ENCODE measurements at places on chromosomes 2 and 18.

DNA sequence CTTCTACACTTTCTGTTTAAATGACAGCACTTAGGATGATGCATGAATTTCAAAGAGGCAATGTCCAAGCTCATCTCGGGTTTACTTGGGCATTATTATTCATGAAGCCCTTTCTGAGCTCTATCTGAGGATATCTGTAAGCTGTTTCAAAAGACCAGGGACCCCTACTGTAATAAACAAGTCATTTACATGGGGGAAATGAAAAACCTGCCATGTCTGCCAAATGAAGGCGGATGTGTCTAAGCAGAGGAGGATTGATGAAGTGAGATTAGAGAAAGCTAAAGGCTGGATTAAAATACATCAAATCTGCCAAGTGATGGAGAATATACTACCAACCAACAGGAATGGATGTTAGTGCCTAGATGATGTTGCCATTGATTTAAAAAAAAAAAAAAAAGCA is 64.5 kb downstream of the SUCLG1 start:
- DNase-seq = no peak

- DNase-seq = no peak
Observed at GRCh38 chr2:105840933-105841332, 96.2 kb downstream of the NCK2 start.

DNA sequence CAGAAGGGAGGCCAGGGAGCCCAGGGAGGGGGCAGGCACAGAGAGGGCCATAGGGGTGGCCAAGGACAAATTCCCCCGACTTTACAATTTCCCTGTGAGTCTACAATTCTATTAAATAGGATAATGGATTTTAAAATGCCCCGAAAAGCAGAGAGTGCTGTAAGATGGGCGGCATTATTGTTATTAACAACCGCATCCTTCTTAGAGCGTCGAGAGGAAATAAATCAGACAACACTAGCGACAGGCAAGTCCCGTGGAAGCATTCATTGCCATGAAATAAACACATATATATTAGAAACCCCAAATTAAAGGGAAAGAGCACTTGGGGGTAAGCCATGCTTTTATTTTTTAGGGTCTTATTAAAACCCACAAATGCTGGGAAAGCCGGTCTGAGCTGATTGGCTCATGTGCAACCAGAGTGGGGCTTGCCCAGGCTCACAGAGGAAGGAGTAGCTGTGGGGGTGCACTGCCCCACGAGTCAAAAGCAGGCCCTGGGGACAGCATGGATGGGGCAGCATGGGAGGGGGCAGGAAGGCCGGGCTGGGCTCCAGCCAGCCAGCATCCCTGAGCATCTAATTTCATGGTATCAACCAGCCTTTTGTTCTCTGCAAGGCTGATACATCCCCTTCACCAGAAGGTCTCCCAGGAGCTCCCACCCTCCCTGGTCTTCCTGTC is 187.1 kb downstream of the CELF4 start:
- DNase-seq = no peak

- DNase-seq = no peak
Observed at GRCh38 chr18:38453880-38454279, 888.3 kb upstream of the CELF4 start.

DNA sequence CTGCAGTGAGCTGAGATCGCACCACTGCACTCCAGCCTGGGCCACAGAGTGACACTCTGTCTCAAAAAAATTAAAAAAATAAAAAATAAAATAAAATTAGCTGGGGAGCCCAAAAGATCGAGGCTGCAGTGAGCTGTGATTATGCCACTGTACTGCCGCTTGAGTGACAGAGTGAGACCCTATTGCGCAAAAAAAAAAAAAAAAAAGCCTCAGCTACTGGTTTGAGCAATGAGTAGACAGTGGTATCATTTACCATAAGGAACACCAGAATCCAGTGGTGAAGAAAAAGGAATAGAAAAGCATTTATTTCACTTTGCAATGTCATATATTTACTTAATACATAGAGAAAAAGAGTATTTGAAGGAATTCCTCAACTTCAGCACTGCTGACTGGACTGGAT is 3.0 kb downstream of the SAP130 start:
- DNase-seq = no peak

- DNase-seq = no peak
Observed at GRCh38 chr2:60148716-60149115, 404.7 kb downstream of the BCL11A start.

DNA sequence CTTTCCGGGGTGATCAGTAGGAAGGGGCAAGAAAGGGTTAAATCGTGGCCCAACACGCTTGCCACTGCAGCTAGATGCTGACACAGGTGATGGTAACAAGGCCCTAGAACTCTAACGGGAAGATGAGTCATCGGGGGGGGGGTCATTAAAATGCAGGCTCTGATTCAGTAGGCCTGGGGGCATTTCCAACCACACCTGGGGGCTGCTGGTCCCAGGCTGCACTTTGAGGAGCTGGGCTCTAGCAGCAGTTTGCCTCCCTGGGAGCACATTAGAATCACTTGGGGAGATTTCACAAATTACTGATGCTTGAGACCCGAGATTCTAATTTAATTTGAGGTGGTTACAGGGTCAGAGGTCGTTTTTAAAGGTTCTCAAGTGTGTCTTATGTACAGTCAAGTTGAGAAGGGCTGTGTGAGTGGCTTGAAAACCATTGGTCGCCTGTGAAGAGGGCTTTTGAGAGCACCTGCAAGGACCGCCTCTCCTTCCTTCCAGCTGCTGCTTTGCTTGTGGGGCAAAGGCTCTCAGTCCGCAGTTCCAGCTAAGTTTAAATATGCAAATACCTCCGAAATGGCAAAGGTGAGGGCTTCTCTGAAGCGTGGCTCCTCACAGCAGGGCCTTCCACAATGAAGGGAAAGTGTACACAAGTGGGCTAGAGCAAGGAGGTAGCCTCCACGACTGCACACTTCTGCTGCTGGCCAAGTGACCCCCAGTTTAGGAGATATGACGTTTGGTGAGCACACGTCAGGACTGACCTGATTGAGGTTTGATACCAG is 128.0 kb upstream of the MSH6 start:
- DNase-seq = no peak

GRCh38 chr2:218788529-218789255 is 6.7 kb downstream of the CYP27A1 start:
- DNase-seq = no peak

GRCh38 chr2:148814860-148815419 is 60.1 kb upstream of the KIF5C start:
- no peak for DNase-seq

DNA sequence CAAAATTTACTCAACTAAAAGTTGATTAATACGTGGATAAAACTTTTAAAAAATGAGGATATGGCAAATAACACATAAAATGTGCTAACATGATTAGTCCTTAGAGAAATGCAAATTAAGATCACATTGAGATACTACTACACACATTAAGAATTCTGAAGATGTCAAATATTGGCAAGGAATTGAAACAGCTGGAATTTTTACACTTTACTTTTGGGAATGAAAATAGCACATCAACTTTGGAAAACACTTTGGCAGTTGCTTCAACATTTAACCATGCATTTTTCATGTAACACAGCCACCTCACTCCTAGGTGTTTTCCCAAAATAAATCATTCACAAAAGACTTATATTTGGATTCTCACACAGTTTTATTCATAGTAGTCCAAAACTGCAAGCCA is 687.9 kb upstream of the SETBP1 start:
- no peak for DNase-seq

DNA sequence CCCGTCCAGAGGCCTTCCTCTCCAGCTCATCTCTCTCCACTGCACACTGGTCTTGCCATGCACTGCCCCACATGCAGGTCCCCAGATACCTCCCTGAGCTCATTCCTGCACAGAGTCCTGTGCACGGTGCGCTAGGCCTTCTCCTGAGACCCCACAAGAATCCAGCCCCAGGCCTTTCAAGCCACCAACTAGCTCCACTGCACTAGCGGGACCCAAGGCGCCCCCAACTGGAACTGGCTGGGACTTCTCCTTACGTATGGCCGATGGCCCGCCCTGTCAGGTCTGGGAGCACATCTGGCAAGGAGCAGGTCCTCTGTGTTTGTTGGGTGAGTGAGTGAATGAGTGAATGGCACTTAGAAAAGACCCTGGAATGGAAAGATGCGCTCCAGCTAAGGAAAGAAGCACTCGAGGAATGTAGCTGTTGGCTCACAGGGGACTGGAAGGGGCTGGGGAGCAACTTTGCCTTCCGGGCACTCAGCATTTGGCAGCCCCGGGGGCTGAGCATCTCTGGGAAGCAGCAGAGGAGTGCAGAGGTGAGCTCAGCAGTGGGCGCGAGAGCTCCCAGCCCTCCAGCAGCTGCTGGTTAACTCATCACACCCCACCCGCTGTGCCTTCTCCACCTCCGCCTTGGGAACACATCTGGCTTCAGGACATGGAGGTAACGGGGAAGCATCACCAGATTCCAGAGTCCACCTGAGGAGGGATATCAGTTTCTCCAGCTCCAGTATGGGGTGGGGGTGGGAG is 223.1 kb downstream of the GLI2 start:
- DNase-seq = no peak

GRCh38 chr2:241774419-241775222 is 2.0 kb upstream of the GAL3ST2 start:
- DNase-seq = no peak

DNA sequence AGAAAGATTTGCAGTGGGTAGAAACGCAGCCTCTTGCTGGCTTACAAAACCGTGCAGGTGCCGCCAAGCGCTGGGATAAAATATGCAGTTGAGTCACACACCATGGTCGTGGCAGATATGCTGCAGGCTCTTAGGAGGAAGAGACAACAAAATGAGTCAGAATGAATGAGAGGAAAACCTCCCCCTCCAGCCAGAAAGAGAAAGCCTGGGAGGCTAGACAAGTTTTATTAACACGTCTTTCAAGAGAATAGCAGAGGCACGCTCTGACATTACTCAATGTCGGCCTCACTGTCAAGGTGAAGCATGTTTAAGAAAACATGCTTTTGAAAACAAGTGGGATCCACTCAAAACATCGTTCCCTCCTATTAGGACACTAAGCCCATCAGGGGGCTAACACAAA is 37.1 kb upstream of the ZCCHC2 start:
- DNase-seq = no peak

GRCh38 chr2:60353406-60353800 is 200.1 kb downstream of the BCL11A start:
- no peak for DNase-seq

DNA sequence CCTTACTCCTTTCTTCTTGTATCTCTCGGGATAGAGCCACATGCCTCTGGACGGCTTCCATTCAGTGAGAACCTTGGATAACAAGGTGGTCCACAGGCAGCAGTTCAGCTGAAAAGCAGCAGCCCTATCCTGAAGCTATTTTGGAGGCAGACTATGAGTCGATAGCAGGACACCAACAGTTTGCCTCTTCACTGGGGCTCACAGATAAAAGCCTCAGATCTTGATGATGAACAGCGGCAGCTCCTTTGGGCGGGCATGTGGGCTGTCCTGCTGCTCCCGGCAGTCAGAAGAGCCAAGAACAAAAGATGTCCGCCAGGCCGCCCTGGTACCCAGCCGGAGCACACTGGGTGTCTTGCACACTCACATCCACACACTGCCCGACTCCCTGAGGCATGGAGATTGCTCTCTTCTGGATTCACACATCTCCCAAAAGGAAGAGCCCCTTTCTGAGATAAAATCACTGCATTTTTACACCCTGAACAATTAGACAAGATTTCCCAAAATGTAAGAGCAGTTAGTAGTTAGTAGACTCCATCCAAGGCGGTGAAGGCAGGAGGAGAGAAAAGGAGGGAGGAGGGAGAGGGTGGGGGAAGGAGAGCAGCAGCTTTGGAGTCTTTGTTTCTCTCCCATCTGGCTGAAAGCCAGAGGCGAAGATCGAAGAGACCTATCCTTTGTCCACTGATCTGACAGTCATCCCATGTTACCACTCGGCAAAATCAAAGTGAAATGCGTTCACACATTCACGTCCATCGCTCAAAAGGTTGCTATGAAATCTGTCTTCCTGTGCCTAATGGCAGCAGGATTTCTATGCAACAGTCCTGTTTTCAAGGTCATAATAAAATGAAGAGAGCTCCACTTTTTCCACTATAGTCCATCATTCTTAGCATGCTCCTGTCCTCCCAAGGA is 90.1 kb upstream of the KLF7 start:
- no peak for DNase-seq

DNA sequence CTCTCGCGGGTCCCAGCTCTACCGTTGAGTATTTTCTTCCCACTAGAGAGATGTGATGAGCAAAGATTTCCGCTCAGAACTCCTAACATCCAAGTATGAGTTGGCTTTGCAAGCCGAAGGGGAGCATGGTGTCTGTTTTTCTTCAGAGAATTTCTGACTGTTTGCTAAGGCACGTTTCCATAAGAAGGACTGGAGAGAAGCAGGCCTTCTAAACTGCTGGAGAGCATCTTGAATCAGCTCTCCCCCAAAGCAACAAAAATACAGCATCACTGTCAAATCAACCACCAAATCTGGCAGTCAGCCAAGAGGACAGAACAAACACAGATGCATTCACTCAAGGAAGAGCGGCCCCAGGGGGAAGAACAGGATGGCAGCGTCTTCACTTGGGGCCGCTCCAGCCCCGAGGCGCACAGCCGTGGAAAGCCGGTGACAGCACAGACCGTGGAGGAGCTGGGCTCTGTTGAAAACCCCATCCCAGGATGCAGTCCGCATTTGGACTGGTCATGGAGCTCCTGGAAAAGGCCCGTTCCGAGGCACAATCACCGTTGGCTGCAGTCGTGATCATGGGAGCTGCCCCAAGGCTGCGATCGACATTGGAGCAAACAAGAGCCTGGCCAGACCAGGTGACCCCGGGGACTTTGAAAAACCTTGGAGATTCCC is 101.4 kb downstream of the NFATC1 start:
- no peak for DNase-seq

DNA sequence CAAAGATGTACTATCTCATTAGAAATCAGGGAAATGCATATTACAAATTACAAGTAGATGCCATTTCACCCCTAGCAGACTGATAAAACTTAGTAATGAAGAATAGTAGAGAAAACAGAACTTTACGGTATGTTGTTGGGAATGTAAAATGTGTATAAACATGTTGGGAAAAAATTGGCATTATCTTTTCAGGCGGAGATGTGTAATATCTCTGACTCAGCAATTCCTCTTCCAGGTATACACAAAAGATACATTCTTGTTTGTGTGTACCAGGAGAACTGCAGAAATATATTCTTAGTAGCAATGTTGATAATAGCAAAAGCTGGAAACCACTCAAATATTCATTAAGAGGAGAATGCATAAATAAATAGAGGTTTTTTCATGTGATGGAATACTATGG is 204.5 kb downstream of the LPIN1 start:
- DNase-seq = no peak

- DNase-seq = no peak
Observed at GRCh38 chr2:8581234-8581561, 100.7 kb upstream of the ID2 start.

GRCh38 chr18:74498712-74499627 is 2.8 kb downstream of the CNDP2 start:
- DNase-seq = no peak

GRCh38 chr2:154291511-154291910 is 407.0 kb upstream of the KCNJ3 start:
- DNase-seq = no peak

- DNase-seq = no peak
Observed at GRCh38 chr2:24824071-24824588, 30.9 kb downstream of the CENPO start.

DNA sequence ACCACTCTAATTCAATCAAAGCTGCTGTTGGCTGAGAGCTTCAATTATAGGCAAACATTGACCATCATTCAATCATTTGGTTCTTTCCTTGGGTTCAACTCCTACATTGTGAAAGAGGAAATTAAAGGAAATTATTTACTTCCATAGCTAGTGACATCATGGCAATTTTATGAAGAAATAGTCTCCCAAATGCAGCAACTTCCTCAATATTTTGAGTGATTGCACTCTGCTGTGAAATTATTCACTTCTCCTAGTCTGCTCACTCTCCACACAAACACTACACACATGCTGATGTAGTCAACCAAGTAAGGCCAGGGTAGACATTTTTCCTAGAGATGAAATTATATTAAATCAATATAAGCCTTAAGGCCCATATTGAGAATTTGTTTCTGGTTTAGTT is 86.7 kb upstream of the NCKAP5 start:
- no peak for DNase-seq
